Activated naive CD8-positive, alpha-beta T cell treated with anti-CD3 and anti-CD28 coated beads, Interleukin-2, amount 10 ng/mL, durations not matched to agents 7 days and 5 days (primary cell): ENCODE measurements at places on chromosomes 5 and 9.
A peak's percentile ranks its signal among the peaks of the same experiment; 100 is the strongest.

GRCh38 chr9:84101964-84102632, 121.5 kb downstream of the RMI1 start:
- H3K36me3 ChIP-seq: no peaks in the 10 kb centered on the region
- DNase-seq: no peak
- H3K27me3 ChIP-seq: peaks cover 33% of the 10 kb centered on the region
- no peaks in the 10 kb centered on the region for H3K4me1 ChIP-seq
- H3K4me3 ChIP-seq: no peak overlapping the region
- no peak overlapping the region for H3K27ac ChIP-seq

GRCh38 chr5:10166392-10166791, 83.3 kb downstream of the ATPSCKMT start:
- H3K27ac ChIP-seq: no peak overlapping the region
- H3K27me3 ChIP-seq: no peaks in the 10 kb centered on the region
- peaks cover 4% of the 10 kb centered on the region for H3K36me3 ChIP-seq
- H3K4me3 ChIP-seq: no peak overlapping the region
- no peaks in the 10 kb centered on the region for H3K4me1 ChIP-seq
- DNase-seq: no peak

GRCh38 chr5:75961818-75962217, 121.4 kb upstream of the SV2C start:
- DNase-seq: no peak
- no peaks in the 10 kb centered on the region for H3K36me3 ChIP-seq
- no peak overlapping the region for H3K4me3 ChIP-seq
- H3K27ac ChIP-seq: no peak overlapping the region
- H3K4me1 ChIP-seq: no peaks in the 10 kb centered on the region

DNA sequence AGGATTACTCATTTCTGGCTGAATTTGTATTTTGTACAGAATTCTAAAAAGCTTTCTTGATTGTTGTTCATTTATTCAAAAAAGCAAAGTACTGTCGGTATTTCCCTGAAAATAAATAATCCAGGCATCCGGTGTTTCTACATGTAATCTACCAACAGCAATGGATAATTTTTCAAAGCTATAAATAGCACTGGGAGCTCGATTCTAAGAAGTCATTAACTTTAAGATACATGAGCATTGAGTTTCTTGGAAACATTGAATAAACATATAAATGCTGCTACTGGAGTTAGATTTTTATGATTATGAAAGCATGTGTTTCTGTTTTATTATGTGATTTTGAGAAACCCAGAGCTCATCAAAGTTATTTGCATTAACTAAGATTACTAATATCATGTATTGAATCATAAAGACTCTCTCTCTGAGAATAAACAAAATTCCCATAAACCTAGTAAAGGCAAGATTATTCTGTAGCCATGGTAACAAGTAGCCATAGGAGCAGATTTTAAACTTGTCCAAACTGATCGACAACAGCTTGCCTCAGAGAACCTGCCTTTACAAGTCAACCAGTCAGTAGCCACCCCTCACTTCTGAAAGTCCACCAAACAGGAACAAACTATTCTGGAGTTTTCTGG, 197.0 kb downstream of the DRD1 start:
- no peaks in the 10 kb centered on the region for H3K36me3 ChIP-seq
- DNase-seq: no peak
- H3K4me3 ChIP-seq: no peak overlapping the region
- no peak overlapping the region for H3K27ac ChIP-seq
- H3K4me1 ChIP-seq: peaks cover 1% of the 10 kb centered on the region
- peaks cover 7% of the 10 kb centered on the region for H3K27me3 ChIP-seq

DNA sequence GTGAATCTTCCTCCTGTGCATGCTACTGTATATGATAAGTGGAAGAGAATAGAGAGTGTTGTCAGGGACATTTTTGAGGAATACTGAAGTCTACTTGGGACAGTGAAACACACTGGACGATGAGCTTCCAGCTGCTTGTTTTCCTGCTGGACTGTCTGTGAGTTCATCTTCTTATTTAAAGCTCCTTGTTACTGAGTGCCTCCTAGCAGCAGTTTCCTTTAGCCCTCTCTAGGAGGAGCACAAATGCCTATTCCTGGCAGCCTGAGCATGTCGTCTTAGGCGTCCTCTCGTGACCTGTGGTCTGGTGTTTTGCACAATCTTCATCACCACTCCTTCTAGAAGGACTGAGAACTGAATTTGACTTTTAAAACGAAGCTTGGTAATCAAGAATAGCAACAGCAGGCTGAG, 43.8 kb downstream of the ANKRD33B start:
- DNase-seq: no peak
- peak overlapping the region; percentile 67 for H3K4me3 ChIP-seq
- H3K36me3 ChIP-seq: no peaks in the 10 kb centered on the region
- H3K4me1 ChIP-seq: peaks cover 12% of the 10 kb centered on the region
- H3K27me3 ChIP-seq: peaks cover 8% of the 10 kb centered on the region
